ENCODE measurements at places on chromosomes 2 and 18.

GRCh38 chr2:217808326-217808725 is 194.5 kb downstream of the TNS1 start:
- no peak for DNase-seq

DNA sequence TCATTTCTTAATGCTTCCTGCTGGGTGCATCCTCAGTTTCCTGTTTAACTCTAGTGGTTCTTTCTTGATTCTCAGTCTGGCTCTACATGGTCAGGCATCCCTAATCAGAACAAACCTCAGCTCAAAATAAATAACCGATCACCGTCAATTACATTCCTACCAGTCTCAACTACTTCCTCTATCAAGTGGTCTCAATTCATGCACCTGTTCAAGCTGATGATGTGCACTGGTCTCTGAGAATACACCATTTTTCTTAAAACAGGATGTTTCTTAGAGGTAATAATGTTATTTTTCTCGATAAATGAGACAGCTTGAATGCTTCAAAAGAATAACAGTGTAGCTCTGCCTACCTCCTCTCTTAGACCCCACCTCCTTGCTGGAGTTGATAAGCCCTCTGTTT is 420.9 kb downstream of the SOCS6 start:
- no peak for DNase-seq

GRCh38 chr2:105490204-105490603 is 91.4 kb upstream of the FHL2 start:
- DNase-seq: no peak

- DNase-seq: no peak
Measured at GRCh38 chr2:112648081-112648480, 2.3 kb downstream of the SLC20A1 start.

GRCh38 chr2:222318026-222318711 is 19.4 kb upstream of the PAX3 start:
- DNase-seq: no peak

DNA sequence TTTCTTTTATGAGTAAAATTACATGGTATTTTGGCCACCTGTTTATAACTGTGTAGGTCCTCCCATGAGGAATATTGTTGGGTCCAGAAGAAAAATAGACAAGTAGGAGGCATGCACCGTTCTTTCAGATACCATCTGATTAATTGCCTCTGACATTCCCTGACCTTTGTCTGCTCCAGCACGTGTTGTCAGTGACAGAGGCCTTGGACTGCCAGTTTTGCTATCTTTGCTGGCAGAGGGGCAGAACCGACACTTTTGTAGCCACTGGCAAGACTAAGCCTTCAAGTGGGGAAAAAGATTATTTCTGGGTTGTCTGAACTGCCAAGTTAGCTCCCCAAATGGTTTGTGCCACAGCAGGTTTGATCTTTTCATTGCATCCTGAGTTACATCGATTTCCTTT is 276.9 kb downstream of the CAMKMT start:
- no peak for DNase-seq

DNA sequence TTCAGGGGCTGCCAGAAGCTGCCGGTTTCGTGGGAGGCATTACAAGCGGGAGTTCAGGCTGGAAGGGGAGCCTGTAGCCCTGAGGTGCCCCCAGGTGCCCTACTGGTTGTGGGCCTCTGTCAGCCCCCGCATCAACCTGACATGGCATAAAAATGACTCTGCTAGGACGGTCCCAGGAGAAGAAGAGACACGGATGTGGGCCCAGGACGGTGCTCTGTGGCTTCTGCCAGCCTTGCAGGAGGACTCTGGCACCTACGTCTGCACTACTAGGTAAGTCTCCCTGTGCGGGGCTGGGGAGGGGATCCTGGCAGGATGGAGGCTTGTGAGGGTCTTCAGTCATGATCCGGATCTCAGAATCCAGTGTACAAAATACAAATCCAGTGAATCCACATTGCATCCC is 17.8 kb downstream of the IL1R2 start:
- DNase-seq: no peak

DNA sequence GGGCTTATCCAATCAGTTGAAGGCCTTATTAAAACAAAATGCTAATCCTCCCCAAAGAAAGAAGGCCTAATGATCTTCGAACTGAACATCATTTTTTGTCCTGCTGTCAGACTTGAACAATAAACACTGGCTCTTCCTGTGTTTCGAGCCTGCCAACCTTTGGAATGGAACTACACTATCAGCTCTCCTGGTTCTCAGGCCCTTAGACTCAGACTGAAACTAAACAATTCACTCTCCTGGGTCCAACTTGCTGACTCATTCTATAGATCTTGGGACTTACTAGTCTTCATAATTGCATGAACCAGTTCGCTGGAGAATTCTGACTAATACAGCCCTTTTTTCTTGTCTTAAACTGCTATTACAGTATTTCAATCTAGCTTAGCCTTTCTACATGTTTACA is 235.2 kb downstream of the LNPK start:
- DNase-seq: no peak

DNA sequence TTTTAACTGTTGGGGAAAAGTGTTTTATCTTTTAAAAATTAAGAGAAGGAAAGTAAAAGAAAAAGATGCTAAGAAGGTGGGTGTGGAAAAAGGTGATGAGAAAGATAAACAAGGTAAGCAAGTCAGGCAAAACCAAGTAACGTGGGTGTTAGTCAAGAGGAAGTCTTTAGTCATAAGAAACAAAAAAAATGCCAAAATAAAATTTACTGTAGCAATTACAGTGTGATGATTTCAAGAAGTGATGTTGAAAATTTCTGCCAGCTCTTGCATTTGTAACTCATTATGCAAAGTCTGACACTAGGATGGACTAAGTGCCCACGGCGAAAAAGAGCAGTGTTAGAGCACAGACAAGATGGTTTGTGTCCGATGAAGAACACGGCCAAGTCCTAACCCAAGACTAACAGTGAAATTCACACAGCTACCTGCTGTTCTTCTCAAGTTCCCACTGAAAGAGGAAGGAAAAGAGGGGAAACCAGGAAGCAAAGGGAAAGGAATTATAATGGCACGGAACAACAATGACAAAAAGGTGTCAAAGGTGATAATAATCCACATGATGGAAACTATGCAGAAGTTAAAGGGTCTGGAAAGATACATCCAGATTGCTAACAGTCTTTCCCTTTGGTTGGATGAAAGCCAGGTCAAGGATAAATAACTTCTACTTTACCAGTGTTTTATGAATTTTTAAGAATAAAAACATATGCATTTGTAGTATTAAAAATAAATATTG is 34.1 kb downstream of the NOL10 start:
- DNase-seq: no peak

GRCh38 chr2:232980683-232981082 is 32.4 kb downstream of the NGEF start:
- no peak for DNase-seq

DNA sequence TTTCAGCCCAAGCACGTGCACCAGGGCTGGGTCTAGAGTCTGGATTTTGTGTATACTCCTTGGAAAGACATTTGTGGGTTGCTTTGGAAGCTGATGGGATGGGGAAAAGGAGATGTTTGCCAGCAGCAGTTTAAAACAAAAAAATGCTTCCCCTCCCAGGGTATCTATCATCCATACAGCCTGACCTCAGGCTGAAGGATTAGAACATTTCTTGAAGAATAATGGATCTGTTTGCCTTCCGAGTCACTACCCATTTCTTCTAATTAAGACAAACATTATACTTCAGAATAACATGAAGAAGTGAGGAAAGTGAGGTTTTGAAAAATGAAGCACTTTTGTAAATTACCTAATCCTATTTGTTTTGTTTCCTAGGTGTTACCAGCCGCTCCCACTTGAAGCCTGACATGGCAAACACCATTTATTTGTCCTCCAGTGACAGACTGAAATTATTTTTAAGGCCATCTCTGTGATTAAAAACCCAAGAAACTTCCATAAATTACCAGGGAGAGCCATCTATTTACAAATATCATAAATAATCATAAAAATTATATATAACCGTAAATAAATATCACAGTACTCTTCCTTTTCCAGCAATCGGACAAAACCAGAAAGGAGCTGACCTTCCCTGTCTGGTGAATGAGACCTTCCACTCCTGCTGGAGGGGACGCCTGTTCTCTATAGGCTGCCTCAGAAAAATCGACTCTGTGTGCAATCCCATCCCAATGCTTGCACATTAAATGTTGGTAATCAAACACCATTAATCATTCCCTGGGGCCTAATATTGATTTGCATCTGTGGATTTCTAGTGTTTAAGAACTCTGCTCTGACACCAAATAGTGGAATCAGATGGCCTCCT is 106.8 kb downstream of the C1D start:
- DNase-seq: no peak

DNA sequence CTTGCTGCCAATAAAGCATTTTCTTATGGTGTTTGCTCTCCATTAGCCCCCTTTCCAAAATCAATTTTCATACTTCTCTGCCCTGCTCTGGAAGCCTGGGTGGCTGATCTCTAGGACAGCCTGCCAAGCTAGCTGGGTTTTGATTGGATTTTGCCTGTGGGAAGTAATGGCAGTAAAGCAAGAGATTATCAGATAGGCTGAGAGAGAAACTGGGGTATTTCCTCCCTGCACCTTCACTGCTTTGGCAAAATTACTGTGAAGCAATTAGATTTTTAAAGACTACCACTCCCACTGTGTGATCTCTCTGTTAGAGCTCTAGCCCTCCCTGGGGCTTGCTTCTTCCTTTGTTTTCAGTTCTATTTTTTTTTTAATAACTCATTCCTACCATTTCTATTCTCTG is 223.8 kb downstream of the DLGAP1 start:
- DNase-seq: no peak

DNA sequence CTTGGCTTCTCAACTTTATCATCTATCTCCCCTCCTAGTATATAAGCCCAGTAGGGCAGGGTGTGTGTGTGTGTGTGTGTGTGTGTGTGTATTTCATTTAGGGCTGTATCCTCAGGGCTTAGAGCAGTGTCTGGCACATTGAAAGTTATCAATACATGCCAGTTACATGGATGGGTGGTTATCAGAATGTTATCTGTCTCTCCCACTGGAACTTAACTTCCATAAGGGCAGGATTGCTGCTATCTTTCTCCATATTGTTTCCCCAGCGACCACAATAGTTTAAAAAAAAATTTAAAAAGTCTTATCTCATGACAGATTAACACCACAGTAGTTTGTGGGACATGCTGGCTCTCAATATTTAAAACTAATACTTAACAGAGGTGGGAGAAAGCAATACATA is 488.9 kb downstream of the PLCL1 start:
- DNase-seq: no peak

DNA sequence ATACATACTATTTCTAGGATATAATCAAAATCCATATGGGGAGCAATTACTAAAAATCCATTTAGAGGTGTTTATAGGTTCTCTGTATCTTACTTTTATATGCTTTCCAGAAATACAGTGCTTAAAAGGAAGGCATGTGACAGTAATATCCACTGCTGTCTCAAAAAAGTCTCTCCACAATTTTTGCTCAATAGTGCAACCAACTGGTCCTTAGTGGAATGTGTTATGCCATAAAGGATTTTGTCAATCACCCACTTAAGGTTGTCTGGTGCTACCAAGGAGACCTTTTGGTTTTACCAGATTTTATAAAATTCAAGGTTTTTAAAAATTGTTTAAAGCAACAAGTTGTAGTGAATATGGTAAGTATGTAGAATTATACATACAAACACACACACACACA is 328.5 kb upstream of the DSEL start:
- no peak for DNase-seq

DNA sequence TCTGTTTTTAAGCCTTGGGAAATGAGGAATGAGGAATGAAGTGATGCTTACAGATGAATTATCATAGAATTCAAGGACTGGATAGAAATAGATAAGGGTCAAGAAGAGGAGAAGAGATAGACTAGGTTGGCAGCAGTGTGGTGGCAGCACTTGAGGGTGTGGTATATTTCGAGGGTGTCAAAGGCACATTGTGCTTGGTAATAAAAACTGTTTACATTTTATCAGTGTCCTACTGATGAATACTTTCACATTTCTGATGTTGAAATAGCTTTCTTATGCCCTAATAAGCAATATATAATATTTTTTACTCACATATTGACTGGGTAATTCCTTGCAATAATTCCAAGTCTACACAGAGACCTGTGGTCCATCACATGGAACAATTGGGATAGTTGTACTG is 3.4 kb downstream of the TFPI start:
- no peak for DNase-seq

DNA sequence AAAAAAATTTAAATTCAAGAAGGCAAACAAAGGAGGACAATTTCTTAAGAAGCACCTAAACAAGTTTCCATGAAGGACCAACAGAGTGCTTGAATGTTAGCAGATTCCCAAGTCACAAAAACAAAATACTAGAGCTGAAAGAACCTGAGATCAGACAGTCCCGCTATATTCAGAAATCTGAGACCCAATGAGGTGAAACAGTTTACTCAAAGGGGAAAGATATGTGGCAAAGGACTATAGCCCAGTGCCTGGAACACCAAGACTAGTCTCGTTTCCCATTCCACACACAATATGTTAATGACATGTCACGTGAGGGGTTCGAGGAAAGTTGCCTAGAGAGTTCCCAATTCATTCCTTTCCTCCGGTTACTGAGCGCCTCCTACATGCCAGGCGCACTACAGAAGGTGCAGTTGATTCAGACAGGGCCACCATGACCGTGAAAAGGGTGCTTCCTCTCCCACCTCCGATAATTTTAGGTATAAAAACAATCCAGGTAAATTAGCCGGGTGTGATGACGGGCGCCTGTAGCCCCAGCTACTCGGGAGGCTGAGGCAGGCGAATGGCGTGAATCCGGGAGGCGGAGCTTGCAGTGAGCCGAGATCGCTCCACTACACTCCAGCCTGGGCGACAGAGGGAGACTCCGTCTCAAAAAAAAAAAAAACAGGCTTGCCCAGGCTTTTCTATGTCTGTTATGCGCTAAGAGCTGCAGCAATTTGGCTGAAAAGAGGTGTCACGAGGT is 617 bp downstream of the SRBD1 start:
- peak; percentile 5 for DNase-seq

Measured in stimulated activated CD8-positive, alpha-beta memory T cell treated with anti-CD3 and anti-CD28 coated beads, Interleukin-7, amount 100 ng/mL, for 1 hour (primary cell).